Inflammatory macrophage (primary cell): ENCODE measurements at places on chromosomes 7 and 10.

DNA sequence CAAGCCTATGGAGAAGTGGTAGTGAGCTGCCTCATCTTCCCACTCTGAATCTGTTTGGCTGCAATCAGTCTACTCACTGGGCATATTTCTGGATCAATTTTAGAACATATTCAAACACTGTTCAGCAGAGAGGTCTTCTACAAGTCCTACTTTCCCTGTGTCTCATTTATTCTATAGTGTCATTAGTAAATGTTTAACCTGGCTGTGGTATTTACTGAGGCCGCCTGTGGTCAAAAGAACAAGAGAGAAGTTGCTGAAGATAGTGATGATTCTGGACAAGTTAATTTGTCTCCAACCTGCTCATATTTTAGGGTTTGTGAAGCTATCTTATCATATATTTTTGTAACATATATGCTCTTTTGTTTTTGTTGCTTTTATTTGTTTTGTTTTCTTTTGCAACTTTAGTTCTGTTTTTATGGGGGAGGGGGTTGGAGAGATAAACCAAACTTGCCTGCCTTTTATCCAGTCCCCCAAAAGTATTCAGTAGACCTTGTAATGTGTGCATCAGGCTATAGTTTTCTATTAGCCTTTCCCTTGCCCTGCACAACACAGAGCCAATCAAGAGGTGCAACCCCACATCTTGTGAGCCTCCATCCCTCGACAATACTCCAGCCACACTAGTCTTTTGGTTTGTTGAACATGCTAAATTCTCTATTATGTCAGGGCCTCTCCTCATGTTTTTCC is 362.8 kb upstream of the MBL2 start:
- no peak for DNase-seq

DNA sequence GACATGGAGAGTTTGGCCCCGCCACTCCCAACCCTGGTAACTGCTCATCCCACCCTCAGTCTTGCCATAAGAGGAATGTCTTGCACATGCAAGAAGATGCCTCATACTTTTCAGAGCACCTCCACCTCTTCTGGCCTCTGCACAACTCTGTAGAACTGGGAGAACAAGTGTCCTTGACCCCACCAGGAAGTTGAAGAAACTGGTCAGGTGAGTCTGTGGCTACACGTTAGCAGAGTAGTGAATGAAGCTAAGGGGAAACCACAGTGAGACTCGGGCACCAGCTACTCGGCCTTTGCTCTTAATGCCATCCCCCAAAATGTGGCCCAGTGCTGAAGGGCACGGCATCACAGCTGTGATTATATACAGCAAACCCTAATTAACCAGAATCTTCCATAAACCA is 110.1 kb downstream of the ARID5B start:
- DNase-seq: no peak

DNA sequence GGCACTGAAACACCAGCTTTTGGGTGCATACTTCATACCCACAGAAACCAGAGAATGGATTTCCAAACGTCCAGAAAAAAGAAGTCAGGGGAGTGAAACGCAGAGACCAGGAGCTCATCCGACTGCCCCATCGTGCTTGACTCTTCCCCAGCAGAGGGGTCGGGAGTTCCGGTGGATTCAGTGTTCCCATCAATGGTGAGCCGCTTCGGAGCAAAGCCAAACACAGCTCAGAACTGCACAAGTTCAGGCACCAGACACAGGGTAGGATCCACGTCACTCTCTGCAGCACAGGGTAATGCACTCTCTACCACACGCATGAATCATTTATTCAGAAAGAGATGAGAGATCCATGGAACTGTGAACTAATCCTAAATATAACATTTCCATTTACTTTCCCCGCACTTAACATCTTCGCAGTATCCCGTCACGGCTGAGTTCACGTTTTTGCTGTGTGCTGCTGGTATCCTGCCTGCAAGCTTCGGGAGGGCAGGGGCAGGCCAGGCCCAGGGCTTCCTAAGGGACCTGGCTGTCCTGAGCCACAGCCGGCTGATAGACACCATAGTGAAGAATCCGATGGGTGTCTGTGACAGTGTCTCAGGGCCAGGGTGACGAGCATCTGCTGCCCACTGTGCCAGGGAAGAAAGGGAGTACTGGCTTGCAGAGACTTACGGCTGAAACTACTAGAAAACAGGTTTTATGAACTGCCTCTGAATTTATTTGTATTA is 545.3 kb downstream of the PTPRN2 start:
- DNase-seq: no peak

DNA sequence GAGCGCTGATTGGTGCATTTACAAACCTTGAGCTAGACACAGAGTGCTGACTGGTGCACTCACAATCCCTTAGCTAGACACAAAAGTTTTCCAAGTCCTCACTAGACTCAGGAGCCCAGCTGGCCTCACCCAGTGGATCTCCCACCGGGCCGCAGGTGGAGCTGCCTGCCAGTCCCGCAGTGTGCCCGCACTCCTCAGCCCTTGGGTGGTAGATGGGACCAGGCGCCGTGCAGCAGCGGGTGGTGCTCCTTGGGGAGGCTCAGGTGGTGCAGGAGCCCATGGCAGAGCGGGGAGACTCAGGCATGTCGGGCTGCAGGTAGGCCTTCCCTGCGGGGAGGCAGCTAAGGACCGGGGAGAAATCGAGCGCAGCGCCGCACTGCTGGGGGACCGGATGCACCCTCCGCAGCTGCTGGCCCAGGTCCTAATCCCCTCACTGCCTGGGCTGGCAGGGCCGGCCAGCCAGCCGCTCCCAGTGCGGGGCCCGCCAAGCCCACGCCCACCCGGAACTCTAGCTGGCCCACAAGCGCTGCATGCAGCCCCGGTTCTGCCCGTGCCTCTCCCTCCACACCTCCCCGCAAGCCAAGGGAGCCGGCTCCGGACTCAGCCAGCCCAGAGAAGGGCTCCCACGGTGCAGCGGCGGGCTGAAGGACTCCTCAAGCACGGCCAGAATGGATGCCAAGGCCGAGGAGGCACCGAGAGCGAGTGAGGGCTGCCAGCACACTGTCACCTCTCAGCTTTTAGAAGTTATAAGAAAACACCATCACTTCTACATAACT is 128.9 kb downstream of the ZNF438 start:
- no peak for DNase-seq

GRCh38 chr10:35765066-35765527 is 123.0 kb upstream of the FZD8 start:
- no peak for DNase-seq
